ENCODE measurements at places on chromosomes 7 and 10.

GRCh38 chr10:122265896-122266295 lies 5.2 kb upstream of the BTBD16 start:
- no peak for DNase-seq

DNA sequence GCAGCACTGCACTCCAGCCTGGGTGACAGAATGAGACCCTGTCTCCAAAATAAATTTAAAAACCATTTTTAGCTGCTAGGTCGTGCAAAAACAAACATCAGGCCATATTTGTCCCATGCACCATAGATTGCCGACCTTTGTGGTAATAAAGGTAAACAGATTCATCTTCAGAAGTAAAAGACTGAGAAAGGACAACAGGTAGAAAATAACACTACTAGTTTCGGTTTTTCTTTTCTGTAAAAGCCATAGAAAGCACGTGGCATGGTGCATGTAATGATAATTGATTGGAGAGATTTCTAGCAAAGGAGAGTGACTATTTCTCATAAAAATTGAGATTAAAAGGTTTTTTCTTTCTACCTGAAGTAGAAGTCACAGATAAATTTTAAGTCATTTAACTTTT lies 93.9 kb downstream of the DNAH11 start:
- DNase-seq: no peak

DNA sequence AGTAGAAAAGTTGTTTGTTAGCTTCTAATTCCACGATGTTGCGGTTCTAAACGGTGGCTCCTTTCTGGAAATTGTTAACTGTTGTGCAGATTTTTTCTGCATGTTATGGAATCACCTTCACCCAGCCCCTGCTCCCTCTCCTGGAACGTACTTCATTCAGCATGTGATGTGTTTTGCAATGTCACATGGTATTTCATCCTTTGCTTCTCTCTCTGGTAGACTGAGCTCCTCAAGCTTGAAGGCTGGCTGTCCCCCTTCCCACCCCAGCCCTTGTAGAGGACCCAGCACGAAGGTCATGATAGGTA lies 4.4 kb downstream of the PPP2R2D start:
- DNase-seq: no peak

- DNase-seq: no peak
Measured at GRCh38 chr10:119131512-119132240, 27.8 kb downstream of the DENND10 start.

- DNase-seq: no peak
Measured at GRCh38 chr7:101121991-101122932, 4.6 kb upstream of the SERPINE1 start.

- DNase-seq: no peak
Measured at GRCh38 chr10:77251297-77252013, 386.2 kb downstream of the KCNMA1 start.

DNA sequence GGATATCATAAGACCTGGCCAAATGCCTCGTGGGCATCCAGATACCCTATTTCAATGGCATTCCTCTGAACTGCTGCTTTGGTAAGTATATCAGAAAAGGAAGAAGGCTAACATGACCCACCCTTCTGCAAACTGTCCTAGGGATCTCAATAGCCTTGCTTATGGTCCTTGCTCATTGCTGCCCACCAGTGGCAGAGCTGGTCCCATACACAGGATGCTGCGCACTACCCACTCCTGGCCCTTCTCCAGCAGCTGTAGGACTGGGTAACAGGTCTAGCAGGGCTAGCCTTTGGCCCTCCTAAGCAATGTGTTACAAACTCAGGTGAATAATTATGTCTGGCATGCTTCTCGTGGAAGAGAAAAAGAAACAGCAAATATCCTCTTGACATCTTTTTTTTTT lies 72.5 kb downstream of the C10orf90 start:
- DNase-seq: no peak

DNA sequence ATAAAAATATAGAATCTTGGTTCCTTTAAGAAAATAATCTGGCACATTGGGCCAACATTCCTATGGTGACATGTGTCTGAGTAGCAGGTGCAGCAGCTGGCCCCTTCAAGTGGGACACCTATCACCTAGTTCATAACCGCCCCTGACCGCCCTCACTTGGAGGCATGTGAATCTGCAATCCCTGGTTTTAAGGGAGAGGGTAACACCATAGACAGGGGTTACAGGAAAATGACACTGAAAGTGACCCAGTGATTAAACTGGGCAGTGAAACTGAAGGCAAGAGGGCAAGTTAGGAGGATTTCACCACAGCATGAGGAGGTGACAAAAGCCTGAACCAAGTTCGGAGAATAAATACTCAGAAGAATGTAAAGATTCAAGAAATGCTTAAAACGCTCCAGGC lies 1.1 kb downstream of the RSU1 start:
- peak; percentile 5 for DNase-seq

DNA sequence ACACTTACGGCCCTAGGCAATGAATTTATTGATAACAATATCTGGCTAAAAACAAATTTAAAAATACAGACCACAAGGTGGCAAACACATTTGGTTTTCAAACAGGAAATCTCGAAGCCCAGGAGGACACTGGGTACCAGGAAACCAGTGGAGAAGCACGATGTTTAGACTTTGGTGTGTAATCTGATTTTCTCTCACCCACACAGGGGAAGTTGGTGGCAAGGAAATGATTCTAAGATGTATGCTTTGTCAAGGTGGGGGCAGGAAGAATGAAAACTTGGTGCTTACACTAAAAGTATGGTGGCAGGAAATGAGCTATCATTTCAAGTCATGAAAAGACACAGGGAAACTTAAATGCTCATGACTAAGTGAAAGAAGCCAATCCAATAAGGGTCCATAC lies 113.2 kb upstream of the ANKRD1 start:
- DNase-seq: no peak

- DNase-seq: no peak
Measured at GRCh38 chr10:1289591-1289990, 233.4 kb downstream of the WDR37 start.

DNA sequence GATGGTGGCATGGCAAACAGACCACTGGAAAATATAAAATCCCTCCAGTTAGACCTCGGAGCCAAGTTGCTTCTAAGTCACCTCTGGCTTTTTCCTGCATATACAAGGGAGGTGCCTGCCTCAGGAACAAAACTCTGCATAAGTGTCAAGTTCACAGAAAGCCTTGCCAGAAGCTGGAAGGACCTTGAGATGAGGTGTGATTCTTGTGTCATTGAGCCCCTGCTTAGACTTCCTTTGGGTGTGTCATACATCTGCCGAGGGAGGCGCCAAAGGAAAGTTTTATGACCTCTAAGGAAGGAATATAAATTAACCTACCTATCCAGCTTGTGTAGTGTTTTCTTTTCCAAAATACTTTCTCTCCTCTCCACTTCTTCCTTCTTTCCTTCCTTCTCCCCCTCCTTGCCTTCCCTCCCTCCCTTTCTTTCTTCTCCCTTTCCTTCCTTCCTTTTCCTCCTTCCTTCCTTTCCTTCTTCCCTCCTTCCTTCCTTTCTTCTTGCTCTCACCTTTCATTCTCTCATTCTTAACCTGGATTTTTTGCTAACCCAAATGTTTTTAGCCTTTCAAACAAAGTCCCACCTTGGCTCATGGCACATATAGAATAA lies 75.2 kb downstream of the TRIL start:
- no peak for DNase-seq

DNA sequence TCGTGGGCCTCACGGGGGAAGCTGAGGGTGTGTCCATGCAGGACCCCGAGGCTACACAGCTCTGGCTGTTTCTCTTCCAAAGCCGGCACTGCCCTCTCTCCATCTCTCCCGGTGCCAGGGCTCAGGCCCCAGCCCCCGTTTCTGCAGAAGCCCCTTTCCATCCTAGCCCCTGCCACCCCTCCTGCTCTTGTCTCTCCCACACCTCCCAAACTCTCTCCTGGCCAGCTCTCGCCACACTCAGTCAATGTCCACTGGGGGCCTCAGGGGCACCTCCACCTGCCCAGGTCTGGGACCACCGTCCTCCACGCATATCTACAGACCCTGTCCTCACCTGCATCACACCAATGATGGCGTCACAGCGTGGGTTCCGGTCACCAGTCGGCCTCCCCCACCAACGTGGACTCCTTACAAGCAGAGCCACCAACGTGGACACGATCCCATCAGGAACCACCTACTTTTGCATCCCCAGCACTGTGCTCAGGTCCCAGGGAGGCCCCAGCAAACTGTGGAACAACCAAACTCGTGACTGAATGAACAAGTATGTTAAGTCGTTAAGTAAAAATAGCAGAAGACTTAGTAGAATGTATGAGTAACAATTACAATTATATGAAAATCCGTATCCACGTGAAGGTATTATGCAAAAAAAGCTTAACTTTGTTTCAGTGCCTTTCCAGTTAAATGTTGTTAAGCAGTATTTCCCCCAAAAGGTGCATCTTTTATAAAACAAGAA lies 38.4 kb downstream of the DIP2C start:
- no peak for DNase-seq

GRCh38 chr7:134908289-134908688 lies 78.0 kb upstream of the AGBL3 start:
- no peak for DNase-seq
